GM23338 (cell line): ENCODE measurements at places on chromosomes 1 and 21. TPM values are rescaled to one million over a fixed set of nuclear protein-coding genes. Genes with fewer than 3 reads are reported as not detected.
A peak's percentile ranks its signal among the peaks of the same experiment; 100 is the strongest.

- 0 out of 2 replicates have a peak, but pooled peaks cover 5% of the 10 kb centered on the region for H3K4me1 ChIP-seq
- no peaks in the 10 kb centered on the region for H3K36me3 ChIP-seq
- H3K27ac ChIP-seq: no peak overlapping the region
- H3K4me3 ChIP-seq: no peak overlapping the region
Measured at GRCh38 chr1:100868364-100868995, 26.2 kb downstream of the EXTL2 start.

- peaks cover 68% of the 10 kb centered on the region for H3K4me1 ChIP-seq
- H3K4me3 ChIP-seq: 0 out of 2 replicates have a peak overlapping the region, but pooled peaks have one; percentile 22
- H3K27ac ChIP-seq: peak overlapping the region; percentile 21; the same call in 1 of the 2 replicates
- H3K27me3 ChIP-seq: no peaks in the 10 kb centered on the region
Measured at GRCh38 chr1:156073740-156074139, 8.5 kb downstream of the MEX3A start.

The DRAXIN gene
- 22.6 and 23.0 TPM in 2 replicates for total RNA-seq

DNA sequence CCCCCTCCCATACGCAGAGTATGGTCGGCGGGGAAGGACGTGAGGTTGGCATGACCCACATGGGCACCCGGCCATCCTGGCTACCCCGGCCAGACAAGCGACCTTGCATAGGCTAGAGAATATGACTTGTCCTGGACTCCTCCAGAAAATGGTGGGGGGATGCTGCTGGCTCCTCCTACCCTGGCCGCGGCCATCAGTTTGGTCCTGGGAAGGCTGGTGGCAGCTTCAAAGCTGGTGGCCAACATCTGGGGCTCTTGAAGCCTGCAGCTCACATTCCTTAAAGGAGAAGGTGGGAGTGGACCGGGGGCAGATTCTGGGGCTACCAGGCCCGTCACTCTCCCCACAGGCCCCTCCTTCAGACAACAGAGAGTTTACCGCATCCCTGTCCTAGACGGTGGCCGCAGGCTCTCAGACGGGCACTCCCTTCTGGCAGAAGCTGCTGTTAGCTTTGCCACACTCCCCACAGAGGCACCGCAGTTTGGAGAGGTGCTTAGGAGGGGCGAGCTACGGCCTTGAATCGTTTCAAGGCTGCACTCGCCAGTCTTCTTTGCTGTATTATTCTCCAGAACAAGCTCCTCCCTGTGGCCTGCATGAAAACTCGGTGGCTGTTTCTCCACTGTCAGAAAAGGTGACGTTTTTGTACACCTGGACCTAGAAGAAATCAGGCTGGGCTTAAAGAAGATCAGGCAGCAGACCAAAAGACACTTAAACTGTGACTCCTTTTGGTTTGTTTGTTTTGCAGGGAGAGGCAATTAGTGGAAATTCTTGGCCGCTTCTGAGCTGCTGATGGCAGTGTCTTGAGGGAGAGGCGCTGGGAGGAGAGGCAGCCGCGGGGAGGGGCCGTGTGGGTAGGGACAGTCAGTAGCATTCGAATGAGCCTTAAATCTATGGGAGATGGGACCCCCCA is 68.0 kb downstream of the RUNX3 start:
- no peak overlapping the region for H3K27ac ChIP-seq
- peak; percentile 28 for DNase-seq
- no peaks in the 10 kb centered on the region for H3K27me3 ChIP-seq
- H3K4me1 ChIP-seq: 0 out of 2 replicates have a peak, but pooled peaks cover 9% of the 10 kb centered on the region
- H3K4me3 ChIP-seq: no peak overlapping the region

The TSPAN2 gene
- 11.8 and 15.0 TPM in 2 replicates for total RNA-seq

DNA sequence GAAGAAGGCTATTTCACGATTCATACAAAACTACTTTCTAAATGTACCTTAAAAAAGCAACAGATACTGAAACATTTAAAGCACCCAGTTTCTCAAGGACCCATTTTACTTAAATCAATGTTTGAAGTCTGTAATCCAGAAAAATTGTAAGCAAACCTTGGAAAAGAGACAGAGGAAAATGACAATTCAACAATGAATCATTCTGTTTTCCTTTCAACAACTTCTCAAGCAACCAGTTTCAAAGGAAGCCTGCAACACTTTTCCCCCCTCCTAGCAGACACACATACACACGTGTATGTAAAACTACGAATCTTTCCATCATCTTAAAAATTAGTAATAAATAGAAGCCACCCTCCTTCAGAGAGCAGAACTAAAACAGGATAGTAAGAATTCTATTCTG is 1.2 kb downstream of the RERE start:
- H3K36me3 ChIP-seq: no peaks in the 10 kb centered on the region
- DNase-seq: no peak
- no peak overlapping the region; the same call in 1 of the 2 replicates for H3K27ac ChIP-seq
- H3K27me3 ChIP-seq: no peaks in the 10 kb centered on the region
- peaks cover 24% of the 10 kb centered on the region for H3K4me1 ChIP-seq

DNA sequence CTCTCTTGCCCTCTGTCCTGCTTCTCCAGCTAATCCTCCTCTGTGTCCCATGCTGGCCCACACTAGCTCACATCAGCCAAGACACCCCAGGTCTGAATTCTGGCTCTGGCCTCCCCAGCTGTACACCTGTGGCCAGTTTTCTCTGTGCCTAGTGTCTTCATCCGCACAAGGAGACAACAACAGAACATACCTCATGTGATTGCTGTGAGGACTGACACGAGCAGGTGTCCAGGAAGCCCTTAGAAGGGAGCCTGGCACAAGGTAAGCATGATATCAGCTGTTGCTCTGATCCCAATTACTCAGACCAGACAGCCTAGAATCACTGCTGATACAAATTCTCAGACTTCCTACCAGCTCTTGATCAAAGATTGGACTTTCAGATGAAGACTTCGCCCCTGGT is 71.2 kb upstream of the GJB5 start:
- no peak for DNase-seq
- H3K4me1 ChIP-seq: peaks cover 13% of the 10 kb centered on the region; the same call in 1 of the 2 replicates
- no peak overlapping the region for H3K4me3 ChIP-seq
- no peaks in the 10 kb centered on the region for H3K36me3 ChIP-seq
